ENCODE measurements at places on chromosomes 7 and 10. TPM values are rescaled to one million over a fixed set of nuclear protein-coding genes. Genes with fewer than 3 reads are reported as not detected.

GRCh38 chr7:18361756-18362155, 133.8 kb upstream of the HDAC9 start:
- no peak overlapping the region for H3K27ac ChIP-seq
- peak; percentile 68 for DNase-seq
- no peak overlapping the region for H3K4me3 ChIP-seq

DNA sequence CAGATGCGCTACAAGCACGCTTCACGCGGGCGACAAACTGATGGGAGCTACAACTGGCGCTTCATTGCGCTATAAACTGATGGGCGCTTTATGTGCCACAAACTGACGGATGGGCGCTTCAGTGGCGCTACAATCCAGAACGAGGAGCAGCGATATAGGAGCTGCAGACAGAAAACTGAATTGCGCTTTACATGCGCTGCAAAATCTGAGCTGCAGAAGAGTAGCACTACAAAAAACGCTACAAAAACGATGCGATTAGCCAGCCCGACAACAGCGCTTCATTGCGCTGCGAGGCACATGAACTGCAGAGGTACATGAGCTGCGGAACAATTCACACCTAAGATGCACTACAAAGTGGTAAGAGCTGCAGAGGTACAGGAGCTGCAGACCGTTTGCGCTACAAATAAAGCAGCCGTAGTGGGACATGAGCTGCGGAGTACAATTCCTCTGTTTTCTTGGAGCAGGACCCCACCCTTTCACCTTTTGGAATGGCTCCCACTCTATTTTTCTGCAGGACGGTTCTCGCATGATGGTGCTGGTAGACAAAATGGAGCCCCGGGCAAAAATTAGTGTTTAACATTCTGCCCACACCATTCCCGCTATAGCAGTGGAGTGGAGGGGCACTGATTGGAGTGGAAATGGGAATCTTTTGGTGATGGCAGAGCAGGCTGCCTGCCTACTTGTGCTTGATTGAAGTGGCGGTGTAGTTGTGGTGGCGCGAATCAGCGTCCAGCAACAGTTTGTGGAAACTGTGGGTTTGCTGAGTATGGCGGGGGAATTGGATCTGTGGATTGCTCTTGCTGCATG, 1.2 kb upstream of the SGCE start:
- H3K27me3 ChIP-seq: peaks cover 16% of the 10 kb centered on the region
- H3K4me3 ChIP-seq: peak overlapping the region; percentile 91
- peaks cover 20% of the 10 kb centered on the region for H3K4me1 ChIP-seq
- H3K36me3 ChIP-seq: peaks cover 13% of the 10 kb centered on the region

GRCh38 chr10:101041252-101041761, 10.3 kb downstream of the SFXN3 start:
- peak; percentile 87 for DNase-seq
- no peak overlapping the region for H3K4me3 ChIP-seq
- H3K27ac ChIP-seq: no peak overlapping the region
- H3K4me1 ChIP-seq: peaks cover 20% of the 10 kb centered on the region
- H3K27me3 ChIP-seq: peaks cover 53% of the 10 kb centered on the region

GRCh38 chr7:79055722-79056415, 397.6 kb downstream of the MAGI2 start:
- H3K27ac ChIP-seq: no peak overlapping the region
- 0 out of 2 replicates have a peak, but pooled peaks cover 2% of the 10 kb centered on the region for H3K4me1 ChIP-seq
- no peak for DNase-seq
- no peak overlapping the region for H3K4me3 ChIP-seq
- no peaks in the 10 kb centered on the region for H3K36me3 ChIP-seq
- no peaks in the 10 kb centered on the region for H3K27me3 ChIP-seq

The ANKIB1 gene
- total RNA-seq: 43.4 TPM

The AGBL3 gene
- total RNA-seq: 1.6 TPM

The PAPOLB gene
- total RNA-seq: 0.27 TPM

DNA sequence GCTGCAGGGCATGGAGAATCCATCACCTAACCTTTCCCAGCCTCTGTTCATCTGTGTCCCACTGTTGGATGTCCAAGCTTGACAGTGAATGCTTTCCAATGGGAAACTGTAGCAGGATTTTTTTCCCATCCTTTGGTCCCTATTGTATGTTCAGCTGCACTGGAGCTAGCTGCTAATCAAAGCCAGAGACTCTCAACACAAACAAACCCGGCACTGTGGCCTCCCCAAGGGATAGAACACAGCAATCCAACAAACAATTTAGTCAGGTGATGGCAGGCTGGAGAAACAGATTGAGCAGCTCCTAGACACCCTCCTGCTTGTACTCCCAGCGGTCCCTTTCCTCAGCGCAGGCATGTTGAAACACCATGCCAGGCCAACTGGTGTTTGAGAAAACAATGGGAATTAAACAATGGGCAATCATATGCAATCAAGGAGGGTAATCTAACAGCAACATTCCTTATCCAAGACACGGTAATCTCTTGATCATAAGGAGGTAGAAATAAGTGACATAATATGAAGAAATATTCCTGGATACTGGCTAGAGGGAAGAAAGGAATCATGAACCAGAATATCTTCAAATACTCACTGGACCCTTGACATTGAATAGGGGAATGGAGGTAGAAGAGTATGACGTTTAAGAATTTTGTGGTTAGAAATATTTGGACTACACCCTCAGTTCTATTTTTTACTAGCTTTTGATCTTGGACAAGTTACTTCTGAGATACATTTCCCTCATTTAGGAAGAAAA, 15.0 kb downstream of the PTN start:
- H3K27me3 ChIP-seq: peaks cover 13% of the 10 kb centered on the region
- H3K4me3 ChIP-seq: no peak overlapping the region

The EPHB6 gene
- total RNA-seq: 13.9 TPM

The H2BK1 gene
- total RNA-seq: not detected

DNA sequence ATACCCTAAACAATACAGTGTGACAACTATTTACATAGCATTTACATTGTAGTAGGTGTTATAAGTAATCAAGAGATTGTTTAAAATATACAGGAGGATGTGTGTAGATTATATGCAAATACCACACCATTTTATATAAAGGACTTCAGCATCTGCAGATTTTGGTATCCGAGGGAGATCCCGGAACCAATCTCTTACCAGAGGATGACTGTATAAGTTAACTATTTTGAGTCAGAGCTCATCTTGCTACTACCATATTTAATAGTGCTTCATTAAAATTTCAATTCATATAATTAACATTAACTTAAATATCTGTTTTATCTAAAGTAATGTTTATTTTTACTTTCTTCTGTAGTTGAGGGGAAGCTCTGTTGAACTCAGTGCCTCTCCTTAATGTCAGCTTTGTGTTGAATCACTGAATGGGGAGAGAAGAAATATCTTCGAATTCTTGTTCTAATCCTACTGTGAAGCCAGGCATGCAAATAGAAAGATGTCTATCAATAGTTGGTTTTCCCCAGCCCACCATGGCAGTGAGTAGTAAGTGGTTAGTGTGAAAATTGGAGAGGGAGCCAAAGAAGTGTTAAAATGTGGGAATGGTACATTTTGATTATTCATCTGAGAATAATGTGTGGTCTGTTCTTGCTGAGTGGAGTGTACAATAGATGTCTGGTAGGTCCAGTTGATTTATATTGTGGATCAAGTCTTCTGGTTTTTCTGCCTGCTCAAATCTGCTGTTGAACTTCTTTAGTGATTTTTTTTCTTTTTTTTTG, 90.1 kb upstream of the CYP26C1 start:
- H3K27me3 ChIP-seq: no peaks in the 10 kb centered on the region
- peaks cover 18% of the 10 kb centered on the region for H3K36me3 ChIP-seq
- no peaks in the 10 kb centered on the region for H3K4me1 ChIP-seq
- no peak for DNase-seq
- no peak overlapping the region for H3K4me3 ChIP-seq

DNA sequence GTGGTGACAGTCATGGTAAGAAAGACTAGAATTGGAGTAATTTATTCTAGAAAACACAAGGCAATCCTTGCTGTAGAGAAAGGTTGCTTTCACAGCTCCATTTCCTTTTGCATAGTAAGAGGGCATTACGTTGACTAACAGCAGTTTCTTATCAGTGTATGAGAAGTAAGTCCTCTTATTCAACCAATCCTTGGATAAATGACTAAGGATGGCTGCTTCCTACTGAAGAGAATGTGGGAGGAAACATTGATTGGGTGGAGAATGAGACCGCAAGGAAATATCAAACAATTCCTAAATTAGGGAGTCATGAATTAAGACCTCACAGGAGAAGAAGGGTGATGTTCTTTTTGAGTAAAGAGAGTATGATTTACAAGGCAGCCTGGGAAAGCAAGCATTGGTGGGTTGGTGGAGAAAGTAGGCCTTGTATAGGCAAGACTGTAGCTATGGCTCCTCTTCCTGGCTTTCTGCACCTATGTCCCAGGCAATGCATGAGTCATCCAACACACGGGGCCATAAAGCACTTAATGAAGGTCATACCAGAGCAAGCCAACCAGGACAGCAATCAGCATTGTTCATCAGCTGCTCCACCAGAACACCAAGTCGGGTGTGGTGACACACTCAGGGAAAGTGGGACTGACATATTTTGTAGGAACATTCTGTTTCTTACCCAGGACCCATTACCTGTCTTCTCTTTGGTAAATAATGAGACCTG, 5.6 kb downstream of the MGAM start:
- H3K27ac ChIP-seq: no peak overlapping the region
- H3K4me1 ChIP-seq: no peaks in the 10 kb centered on the region
- DNase-seq: no peak
- H3K36me3 ChIP-seq: no peaks in the 10 kb centered on the region
- H3K4me3 ChIP-seq: no peak overlapping the region

- H3K27ac ChIP-seq: no peak overlapping the region
- no peaks in the 10 kb centered on the region for H3K36me3 ChIP-seq
- peaks cover 18% of the 10 kb centered on the region for H3K4me1 ChIP-seq
These were observed 19.2 kb upstream of the ZNF32 start for GRCh38 chr10:43667761-43668386.

DNA sequence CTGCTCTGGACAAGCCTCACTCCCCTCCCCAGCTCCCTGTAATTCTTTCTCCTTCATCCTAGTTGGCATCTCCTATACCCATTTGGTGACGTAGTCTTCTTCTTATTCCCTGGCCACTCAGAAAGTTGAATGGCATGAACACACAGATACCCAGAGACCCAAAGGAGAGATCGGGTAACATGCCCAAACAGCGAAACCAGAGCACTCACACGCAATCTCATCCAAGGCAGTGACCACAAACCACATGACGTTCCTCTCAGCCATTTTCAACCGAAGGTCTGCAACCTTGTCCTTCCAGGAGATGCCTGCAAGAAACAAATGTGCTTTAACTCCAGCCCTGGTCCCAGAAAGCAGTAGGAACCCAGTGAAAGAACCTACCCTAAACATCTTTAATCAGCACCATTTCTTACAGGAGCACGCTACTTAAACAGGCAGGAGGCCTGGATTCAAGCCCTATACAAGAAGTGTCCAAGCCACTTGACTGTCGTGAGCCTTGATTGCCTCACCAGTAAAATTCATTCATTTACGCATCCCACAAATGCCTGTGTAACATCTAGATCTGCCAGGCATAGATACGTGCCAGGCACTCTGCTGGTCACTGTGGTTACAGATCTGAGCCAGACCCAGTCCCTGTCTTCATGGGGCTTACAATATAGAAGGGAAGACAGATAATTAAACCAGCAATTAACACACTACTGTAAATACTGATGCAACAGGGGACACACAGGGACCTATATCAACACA, 37.1 kb downstream of the XPNPEP1 start:
- no peak for DNase-seq
- no peaks in the 10 kb centered on the region for H3K27me3 ChIP-seq
- H3K4me3 ChIP-seq: no peak overlapping the region
- peaks cover 48% of the 10 kb centered on the region for H3K36me3 ChIP-seq
- H3K4me1 ChIP-seq: peaks cover 16% of the 10 kb centered on the region

Measured in WTC11 (cell line).